ENCODE measurements at places on chromosomes 6 and 20.
A peak's percentile ranks its signal among the peaks of the same experiment; 100 is the strongest.

- no peak for DNase-seq
Observed at GRCh38 chr6:12034349-12034748, 22.2 kb downstream of the HIVEP1 start.

DNA sequence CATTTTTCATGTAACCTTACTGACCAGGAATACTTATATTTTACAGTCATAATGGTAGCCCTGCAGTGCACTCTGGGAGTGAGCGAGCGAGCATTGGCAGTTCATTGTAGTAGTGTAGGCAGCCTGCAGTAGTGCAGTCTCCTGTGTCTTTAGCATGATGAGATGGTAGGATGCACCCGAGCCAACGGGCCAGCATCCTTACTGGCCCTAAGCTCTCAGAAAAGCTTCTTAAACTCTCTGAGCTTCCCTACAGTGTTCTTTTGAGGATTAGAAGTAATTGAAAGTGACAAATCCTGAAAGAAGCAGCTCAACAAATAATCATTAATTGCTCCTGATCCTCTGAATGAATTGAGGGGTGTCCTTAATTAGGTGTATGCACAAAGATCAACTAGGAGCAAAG, 20.9 kb downstream of the SLC9A8 start:
- no peak for DNase-seq

GRCh38 chr6:146028851-146029572, at the start of gene GRM1:
Gene GRM1 (plus strand): TSS chr6:146029062. CDS start chr6:146029518, 456 bp downstream.
- DNase-seq: no peak

DNA sequence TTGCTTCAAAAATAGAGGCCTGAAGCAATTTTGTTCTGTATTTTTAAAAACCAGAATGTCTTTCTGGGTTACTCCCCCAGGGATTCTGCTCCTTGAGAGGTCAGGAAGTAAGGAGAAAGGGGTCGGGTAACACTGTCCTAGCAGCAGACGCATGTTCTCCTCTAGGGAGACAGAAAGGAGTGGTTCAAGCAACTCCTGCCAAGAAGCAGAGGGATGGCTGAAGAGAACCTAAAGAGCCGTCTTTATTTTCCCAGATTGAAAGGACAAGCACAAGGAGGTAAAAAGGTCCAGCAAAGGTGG, 58.0 kb upstream of the SLC4A11 start:
- no peak for DNase-seq

GRCh38 chr6:53771785-53772624, 22.8 kb upstream of the LRRC1 start:
- DNase-seq: no peak

DNA sequence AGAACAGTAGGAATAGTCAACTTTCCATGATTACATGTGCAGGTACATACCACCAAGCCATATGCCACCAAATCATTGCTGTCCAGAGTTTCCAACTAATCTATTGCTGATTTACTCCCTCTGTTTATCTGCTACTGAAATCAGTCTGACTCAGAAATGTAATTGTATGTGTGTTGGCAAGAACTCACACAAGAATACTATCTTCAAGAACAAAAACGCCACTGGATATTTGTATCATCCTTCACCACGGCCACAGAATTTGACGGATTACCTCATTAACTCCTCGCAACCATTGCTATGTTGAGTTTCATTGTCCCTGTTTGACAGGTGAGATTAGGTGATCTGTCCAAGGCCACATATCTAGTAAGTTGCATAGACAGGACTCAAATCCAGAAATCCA, 159.2 kb downstream of the GMPR start:
- no peak for DNase-seq

GRCh38 chr6:3077430-3077829, 9.1 kb downstream of the RIPK1 start:
- DNase-seq: no peak

DNA sequence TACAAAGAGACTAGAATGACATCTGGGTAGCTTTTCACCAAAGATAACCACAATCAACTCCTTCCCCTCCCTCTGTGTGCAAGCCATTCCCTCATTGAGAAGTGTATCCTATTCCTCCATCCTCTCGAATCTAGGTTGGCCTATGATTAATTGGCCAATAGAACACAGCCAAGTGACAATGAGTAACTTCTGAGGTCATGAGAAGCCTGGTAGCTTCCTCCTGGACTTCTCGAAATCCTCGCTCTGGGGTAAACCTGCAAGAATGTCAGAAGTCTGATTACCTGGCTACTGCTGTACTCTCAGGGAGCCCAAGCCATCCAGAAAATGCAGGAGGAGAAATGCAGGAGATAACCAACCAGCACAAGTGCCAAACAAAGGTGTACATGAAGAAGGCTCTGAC, 13.1 kb downstream of the ARHGAP18 start:
- DNase-seq: no peak

- DNase-seq: no peak
Observed at GRCh38 chr20:9032758-9033157, 36.1 kb upstream of the PLCB4 start.

GRCh38 chr6:144624716-144625115, 339.6 kb downstream of the UTRN start:
- no peak for DNase-seq

DNA sequence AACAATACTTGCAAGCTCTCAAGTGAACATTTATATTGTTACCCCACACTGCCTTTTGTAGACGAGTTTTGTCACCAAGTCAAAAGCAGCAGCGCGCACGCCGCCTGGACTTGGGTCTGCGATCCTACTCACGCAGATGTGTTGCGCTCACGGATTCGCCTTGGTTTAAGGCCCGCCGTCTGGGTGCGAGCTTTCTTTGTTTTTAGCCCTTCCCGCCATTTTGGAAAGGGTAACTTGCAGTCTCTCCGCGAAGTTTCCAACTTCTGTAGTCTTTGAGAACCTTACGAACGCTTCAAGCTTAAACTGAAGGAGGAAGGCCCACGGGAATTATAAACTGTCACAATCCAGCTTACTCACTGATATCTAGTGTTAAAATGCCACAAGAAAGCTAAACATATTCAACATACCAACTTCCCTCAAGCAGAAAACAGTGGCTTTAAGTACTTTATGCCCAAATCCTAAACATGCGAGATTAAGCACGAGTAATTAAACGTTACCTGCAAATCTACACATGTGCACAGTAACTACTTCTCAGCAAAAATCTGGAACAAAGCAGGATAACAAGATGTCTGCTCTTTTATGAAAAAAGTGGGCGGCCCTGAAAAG, 80.4 kb upstream of the BTN3A2 start:
- peak; percentile 38 for DNase-seq

DNA sequence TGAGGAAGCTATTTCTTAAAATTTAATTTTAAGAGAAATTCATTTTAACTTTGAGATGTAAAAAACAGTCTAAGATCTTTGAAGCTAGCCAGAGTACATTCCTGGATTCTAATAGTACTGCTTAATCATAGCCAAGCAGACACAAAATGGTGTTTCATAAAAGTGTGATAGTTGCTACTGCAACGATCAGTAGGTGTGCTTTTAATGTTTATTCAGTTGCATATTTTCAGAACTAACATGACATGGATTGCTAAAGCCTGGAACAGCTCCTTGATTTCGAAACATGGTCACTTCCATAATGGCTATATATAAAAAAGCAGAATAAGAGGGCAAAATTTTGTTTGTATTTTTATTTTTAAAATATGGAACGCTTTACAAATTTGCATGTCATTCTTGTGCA, 35.5 kb downstream of the SESN1 start:
- no peak for DNase-seq

GRCh38 chr6:22231050-22231449, 65.8 kb downstream of the PRL start:
- no peak for DNase-seq

DNA sequence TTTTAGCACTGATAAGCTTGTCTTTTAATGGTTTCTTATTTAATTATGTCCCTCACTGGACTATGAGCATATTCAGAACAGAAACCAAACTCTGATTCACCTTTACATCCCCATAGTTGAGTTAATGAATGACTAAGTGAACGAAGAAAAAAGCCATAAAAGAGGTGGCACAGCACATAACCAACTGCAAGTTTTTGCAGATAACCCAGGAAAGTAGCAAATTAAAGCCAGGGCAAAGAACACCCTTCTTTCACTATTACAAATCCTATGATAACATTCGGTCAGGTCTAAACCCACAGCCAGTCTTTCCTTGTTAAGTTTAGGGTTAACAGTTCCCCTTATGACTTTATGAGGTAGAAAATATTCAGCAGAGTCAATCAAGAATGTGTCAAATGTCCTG, 102.7 kb downstream of the RIN2 start:
- DNase-seq: no peak

DNA sequence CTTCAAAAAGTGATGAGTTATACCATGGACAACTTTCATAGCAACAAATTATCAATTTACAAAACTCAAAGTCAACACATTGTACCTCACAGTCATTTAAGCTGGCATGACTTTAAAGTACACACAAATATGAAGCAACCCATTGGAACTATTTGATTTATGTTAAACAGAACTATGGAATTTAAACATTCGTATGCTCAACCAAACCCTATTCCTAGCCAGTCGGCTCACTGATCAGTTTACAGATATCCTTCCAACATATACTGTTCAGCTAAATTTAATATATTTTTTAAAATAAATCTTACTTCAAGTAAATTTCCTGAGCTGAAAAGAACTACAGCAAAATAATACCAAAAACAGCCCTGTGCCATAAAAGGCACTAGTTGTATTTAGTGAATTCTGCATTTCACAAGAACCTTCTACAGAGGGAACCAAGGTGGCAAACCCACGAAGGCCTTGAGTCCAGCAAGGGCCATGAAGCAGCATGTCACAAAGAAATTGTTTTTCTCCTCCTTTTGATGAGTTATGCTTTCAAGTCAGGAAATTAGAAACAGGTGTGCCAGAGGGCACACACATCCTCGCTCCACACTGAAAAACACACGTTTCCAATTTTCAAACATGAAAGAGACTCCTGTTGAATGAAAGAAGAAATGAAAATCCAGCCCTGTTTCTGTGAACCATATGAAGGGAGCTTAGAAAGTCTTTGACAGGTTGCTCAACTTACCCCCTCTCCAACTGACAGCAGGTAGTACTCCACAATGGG, 122.8 kb downstream of the TASP1 start:
- no peak for DNase-seq

DNA sequence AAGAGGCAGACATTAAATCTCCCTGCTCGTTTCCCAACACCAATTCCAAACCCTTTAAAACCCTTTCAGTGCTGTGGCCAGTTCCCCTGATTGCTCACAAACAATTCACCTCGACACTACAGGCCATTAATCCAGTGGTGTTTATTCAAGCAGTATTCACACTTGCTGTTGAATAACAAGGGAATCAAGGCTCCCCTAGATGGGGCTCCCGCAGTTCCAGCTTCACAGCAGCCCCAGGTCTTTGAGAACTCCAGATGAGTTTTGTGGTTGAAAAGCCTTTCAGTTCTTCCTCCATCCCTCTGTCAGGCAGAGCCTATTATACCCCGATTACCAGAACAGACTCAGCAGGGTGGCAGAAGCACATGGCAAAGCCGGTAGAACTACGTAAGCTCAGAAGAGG, 36.2 kb downstream of the JAG1 start:
- DNase-seq: no peak

DNA sequence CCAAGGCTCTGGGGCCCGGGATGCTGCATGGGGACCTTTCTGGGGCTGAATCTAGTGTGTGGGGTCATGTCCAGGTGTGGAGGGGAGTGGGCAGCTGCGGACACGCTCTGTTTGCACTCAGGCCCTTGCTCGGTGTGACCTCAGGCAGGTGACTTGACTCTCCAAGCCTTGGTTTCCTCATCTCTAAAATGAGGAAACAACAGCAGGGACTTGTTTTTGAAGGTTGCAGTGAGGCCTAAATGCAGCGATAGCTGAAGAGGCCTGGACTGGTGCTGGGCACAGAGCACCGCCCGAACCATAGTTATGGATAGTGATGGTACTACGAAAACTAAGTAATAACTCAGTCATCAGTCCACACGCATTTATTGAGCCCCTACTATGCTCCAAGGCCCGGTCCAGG, 91.8 kb downstream of the NOL4L start:
- no peak for DNase-seq
